Brain microvascular endothelial cell (primary cell): ENCODE measurements at places on chromosomes 5 and 9.

DNA sequence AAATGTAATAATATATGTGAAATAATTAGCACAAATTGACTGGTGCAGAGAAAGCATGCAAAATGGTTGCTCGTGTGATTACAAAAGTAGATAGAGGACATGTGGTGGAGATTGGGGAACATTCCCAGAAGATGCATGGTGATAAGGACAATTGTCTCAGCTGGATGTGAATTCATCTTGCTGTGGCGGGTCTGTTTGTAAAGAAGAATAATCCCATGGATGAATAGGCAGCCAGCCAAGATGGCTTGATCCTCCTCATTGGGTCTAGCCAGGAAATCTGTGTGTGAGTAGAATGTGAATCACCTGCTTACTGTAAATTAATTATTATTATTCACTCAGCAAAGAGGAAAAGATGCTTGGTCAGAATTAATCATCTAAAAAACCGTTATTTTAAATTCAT, 12.6 kb upstream of the DPYSL3 start:
- DNase-seq, result no peak

DNA sequence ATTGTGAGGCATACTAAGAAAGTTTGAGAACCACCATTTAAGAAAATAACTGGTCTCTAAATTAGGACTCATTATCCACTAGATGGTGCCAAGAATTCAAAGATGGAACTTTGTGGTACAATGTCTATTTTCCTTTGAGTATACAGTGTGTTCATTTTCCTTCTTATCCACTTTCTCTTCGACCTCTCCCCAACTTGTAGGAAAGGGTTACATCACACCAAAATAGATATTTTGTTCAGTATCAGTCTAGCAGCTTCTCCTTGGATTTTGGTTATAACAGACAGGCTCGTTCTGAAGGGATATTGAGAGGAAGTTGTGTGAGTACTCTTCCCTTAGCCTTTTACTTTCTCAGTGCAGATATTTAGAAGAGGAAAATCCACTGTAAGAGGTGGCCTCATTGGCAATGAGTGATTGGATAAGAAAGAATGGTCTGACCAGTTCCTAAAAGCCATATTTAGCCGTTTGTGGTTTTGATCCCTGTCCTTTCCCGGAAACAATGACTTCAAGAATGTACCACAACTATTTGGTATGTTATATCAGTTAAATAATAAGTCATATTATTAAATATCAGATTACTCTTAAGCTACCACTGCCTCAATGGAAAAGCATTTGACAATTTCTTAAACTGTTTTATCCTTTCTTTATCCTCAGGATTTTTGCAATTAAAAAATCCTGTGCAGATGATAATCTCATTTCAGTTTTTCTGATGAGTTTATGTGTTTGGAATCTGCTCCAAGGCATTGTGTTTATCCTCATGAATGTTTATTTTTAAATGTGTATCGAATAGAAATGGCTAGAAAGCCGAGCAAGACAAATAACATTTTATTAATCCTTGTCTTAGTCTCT, 69.0 kb upstream of the GRAMD2B start:
- peak; percentile 96 for DNase-seq

DNA sequence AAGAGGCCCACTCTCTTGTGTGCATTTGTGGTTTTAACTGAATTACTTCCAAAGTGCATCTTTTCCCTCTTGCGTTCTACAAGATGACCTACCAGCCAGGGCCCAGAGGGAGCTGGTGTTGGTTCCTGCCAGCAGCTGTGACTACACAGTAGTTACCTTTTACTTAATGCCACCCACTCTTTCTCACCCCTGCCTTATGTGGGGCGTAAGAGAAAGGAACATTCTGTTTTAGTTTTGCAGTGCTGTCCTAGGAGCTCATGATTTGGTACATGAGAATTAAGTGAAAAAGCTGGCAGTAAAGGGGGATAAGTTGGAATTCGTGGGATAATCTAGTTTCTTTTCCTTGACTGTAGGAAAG, 45.4 kb downstream of the RCL1 start:
- no peak for DNase-seq

- no peak for DNase-seq
Observed at GRCh38 chr9:120659676-120660075, 54.6 kb downstream of the MEGF9 start.

DNA sequence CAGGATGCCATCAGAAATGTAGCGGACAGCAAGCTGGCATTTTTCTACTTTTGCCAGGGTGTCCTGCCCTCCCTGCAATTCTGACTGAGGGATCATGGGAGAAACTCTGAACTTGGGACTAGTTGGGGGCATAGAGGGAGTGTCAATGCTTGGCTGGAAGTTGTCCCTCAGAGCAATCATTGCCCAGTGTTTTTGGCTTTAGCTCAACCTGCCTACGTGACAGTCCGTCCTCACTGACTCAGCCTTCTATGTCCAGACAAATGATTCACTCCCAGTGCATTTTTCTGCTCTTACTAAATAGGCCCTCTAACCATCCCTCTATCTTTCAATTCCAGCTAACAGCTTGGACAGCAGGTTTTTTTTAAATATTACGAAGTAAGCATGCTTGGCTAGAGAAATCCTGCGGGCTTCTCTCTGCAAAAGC, 627.4 kb downstream of the TLR4 start:
- peak; percentile 59 for DNase-seq

GRCh38 chr5:60248901-60249300, 355.4 kb upstream of the PDE4D start:
- DNase-seq, result no peak

- no peak for DNase-seq
Observed at GRCh38 chr5:42419294-42419693, 3.9 kb upstream of the GHR start.

- no peak for DNase-seq
Observed at GRCh38 chr5:93674138-93674537, 67.3 kb downstream of the POU5F2 start.

DNA sequence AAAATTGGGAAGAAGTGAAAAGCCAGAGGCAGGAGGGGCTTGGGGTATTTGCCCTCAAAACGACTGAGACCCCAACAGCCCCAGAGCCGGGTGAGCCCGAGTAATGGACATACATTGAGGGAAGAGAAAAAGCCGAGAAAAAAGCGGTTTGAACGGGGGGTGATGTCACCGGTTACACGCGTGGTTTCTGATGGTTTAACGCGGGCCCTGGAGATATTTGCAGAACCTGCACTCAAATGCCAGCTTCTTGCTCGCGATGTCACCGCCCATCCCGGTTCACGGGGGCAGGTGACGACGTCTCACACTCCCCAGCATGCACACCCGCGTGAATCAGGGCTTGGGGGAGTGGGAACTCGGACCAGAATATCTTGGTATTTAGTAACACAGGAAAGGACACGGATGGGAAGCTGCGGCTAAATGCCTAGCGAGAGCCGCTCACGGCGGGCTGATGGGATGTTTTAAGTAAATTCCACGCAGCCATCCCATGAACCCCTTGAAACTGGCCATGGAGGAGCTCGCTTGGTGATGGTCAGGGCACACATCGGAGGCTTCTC, 102.0 kb upstream of the RAPGEF1 start:
- no peak for DNase-seq

GRCh38 chr9:90393365-90394152, 249.1 kb downstream of the DIRAS2 start:
- DNase-seq, result no peak

DNA sequence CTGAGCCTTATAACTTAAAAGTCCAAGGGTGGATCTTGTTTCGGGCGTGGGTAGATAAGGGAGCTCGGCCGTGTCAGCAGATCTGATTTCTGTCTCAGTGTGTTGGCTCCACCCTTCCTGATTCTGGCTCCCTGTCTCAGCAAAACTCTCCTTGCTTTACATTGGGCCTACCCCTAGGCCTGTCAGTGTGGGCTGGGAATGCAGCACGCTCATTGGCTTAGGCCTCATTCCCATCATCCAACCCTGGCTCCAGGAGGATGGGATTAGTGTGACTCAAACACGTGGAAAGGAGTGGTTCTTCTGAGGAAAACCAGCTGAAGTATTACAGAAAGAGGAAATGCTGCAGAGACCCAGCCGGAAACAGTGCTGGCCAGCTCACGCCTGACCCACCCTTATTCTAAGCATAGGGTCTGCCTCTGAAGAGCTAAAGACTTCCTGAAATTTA, 59.9 kb downstream of the ZFAND5 start:
- peak; percentile 42 for DNase-seq

DNA sequence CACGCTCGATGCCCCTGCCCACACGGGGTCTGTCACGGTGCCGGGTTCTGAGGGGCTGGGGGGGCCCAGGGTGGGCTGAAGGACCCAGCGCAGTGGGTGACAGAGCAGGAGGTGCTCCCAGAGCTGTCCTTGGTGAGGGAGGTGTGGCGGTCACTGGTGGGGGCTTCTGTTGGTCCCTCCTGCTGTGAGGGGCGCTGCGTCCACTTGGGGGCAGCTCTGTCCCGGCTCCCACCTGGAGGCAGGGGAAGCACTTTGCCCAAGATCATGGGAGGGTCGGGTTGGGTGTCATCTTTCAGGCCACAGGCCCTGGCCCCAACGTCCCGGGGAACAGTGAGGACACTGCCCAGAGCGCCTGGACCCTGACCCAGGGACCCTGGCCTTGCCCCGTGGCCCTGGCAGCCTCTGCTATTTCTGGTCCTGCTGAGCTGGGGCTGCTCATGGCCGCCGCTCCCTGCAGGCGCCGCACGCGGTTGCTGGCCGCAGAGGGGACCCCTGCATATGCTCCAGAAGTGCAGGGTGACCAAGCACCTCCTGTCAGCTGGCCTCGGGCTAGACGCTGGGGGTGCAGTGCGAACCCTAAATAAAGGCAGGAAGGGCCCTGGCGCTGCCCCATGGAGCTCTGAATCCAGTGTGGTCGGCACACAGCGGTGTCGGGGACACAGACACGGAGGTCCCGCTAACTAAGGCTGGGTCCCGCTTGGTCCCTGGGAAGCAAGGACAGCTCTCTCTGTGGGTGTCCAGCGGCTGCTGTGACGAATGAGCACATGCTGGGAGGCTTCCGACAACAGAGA, 11.6 kb upstream of the RNU6ATAC start:
- no peak for DNase-seq

- no peak for DNase-seq
Observed at GRCh38 chr5:175328176-175328575, 115.8 kb downstream of the DRD1 start.

GRCh38 chr9:106296426-106296825, 566.5 kb upstream of the ZNF462 start:
- DNase-seq, result no peak

GRCh38 chr5:172672681-172673080, 31.6 kb downstream of the NEURL1B start:
- DNase-seq, result no peak

- DNase-seq, result peak; percentile 7
Observed at GRCh38 chr5:36722900-36723299, 116.5 kb downstream of the SLC1A3 start.

DNA sequence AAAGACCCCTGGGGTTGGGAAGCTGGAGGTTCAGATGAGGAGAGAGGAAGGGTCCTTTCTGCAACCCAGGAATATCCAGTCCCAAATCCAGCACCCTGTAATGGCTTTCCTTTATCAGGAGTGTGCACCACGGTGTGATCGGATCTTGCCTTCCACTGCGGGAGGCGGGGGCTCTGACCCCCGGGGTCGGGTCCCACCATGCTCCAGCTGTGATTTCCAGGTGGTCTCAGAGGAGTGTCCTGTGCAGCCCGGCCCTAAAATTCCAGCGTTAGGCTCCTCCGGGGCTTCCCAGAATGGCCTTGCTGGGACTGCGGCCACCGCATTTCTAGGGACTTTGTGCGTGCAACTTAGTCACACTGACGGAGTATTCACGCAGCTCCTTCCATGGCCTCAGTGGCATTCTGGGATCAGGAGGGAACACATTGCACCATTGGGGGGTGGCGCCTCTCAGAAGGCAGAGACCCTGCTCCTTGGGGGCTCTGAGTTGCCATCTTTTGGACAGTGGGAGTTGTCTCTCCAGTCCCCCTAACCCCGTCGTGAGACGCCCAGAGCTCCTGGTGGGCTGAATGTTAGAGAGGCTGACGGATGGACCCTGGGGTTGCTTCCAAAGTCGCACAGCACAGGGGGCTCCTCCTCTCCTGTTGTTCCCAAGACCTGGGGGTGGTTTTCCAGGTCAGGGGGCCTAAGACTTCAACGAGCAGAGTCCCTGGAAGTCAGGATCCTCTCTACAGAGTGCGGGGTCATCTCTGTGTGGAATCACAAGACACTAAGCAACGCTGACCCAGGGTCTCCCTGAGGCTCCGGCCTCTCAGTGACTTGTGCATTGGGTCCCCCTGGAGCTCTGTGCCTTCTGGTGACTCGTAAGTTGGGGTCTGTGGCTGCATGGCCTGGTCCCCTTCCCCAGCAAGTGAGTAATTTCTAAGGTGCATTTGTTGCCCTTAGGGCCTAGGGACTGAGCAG, 42.7 kb upstream of the IRX4 start:
- DNase-seq, result no peak
